Activated T-cell treated with anti-CD3 and anti-CD28 coated beads, Interleukin-2, amount 50 U/mL, for 72 hours (primary cell): ENCODE measurements at places on chromosomes 7 and 10.

GRCh38 chr10:96370584-96371157 is 11.9 kb upstream of the OPALIN start:
- DNase-seq = peak; percentile 63

DNA sequence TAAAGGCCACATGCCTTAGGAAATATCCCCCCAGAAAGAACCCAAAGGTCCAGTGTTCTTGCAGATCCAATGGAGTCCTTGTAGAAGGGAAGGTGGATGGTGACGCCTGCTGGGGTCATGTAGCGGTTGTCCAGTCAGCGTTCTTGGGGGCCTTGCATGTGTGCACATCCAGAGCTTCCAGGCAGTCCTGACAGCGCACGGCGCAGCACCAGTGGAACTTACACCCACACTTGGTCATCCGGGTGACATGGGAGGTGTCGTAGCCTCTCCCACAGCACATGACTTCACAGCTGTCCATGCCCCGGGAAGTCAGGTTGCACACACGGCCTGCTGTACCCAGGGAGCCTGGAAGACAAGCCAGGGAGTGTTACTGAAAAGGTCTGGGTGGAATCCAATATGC is 44.8 kb downstream of the WNT2 start:
- DNase-seq = no peak

DNA sequence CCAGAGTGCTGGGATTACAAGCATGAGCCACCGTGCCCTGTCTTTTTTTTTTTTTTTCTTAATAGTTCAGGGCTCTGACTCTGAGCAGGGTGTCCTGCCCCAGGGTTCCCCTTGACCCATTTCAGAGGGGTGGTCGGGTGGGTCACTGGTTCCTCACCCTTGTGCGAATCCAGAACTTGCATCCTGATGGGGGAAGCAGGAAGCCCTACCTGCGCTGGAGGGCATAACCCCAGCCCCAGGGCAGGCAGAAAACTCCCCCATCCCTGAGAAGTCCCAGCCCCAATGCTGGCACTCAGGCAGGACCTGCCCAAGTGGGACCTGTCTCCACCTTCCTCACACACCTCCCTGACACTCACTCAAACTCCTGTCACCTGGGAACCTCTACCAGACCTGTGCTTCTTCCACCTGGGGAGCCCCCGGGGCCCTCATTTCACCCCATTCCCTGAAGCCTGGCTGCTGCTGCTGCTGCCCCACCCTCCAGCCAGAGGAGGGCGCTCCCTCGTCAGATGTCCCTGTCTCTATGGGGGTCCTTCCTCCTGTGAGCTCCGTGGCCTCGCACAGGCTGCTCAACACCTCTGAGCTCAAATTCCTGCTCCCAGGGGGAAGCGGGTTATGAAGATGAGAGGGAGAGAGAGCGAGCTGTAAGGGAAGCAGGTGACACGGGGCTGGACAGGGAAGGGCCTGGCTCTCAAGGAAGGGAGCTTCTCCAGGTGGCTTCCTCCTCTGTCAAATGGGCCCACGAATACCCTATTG is 15.1 kb upstream of the ZNF273 start:
- peak; percentile 67 for DNase-seq

GRCh38 chr7:69922026-69922803 is 323.9 kb downstream of the AUTS2 start:
- no peak for DNase-seq
